ENCODE measurements at places on chromosomes 6 and 20. TPM values are rescaled to one million over a fixed set of nuclear protein-coding genes. Genes with fewer than 3 reads are reported as not detected.

Gene METTL24
- total RNA-seq, result 0.39 TPM

DNA sequence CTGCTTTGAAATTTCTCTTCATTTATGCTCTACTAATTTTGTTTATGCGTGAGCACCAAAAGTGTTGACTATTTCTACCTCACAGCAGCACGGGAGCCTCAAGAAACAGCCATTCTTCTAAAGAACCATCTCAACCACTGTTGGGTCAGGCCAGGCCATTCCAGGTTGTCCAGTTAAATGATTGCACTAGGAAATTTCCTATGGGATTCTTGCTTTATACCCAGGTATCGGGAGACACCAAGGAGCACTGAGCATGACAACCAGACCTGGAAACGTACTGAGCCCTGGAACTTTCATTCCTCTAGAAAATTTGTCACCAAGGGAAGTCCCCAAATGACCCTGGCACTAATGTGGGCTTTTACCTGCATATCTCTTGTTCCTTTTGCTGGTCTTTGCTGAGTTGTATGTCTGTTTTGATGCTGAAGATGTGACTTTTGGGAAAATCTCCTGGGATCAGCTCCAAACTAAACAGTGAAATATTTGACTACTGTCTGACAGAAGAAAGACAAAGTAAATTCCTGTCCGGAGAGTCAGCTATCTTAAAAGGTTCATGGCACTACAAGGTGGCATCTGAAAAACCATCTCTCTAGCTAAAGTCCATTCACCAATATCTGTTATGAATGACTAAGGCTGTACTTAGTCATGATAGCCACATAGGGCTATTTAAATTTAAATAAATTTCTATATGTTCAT, 70.5 kb downstream of the SNAP25 start:
- H3K4me1 ChIP-seq, result no peaks in the 10 kb centered on the region
- no peaks in the 10 kb centered on the region for H3K27me3 ChIP-seq
- H3K36me3 ChIP-seq, result no peaks in the 10 kb centered on the region
- no peak overlapping the region for H3K4me3 ChIP-seq
- no peak overlapping the region for H3K27ac ChIP-seq
- no peak for DNase-seq

Gene SLC13A3
- 0.36 TPM for total RNA-seq

DNA sequence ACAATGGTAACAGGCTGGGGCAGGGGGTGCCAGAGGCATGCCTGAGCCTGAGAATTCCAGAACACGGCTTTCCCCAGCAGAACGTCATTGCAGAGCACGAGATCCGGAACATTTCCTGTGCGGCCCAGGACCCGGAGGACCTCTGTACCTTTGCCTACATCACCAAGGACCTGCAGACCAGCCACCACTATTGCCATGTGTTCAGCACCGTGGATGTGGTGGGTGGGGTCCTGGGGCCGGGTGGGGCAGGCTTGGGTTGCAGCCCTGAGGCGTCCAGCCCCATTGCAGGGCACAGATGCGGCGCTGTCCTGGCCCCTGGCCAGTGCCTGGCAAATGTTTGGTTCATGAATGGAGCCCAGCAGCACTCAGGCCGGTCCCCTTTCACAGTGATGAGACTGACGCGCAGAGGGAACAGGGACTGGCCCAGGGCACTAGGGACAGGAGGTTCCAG, 57.1 kb downstream of the TCP11 start:
- no peaks in the 10 kb centered on the region for H3K4me1 ChIP-seq
- H3K4me3 ChIP-seq, result no peak overlapping the region
- DNase-seq, result no peak
- H3K36me3 ChIP-seq, result peaks cover 12% of the 10 kb centered on the region

- H3K4me3 ChIP-seq, result no peak overlapping the region
- H3K4me1 ChIP-seq, result no peaks in the 10 kb centered on the region
- H3K36me3 ChIP-seq, result no peaks in the 10 kb centered on the region
- DNase-seq, result no peak
- H3K27ac ChIP-seq, result no peak overlapping the region
- no peaks in the 10 kb centered on the region for H3K27me3 ChIP-seq
Measured at GRCh38 chr6:156471000-156471399, 306.2 kb upstream of the ARID1B start.

- H3K4me3 ChIP-seq, result no peak within 1 kb of the TSS
- H3K27me3 ChIP-seq, result no peaks in the 10 kb centered on the region
- DNase-seq, result no peak
- no peaks in the 10 kb centered on the region for H3K4me1 ChIP-seq
- no peak within 1 kb of the TSS for H3K27ac ChIP-seq
Measured at GRCh38 chr20:13990465-13990864, at the start of gene SEL1L2. TSS of gene SEL1L2 (minus strand) at chr20:13990614. CDS start at chr20:13990534, 80 bp downstream.

DNA sequence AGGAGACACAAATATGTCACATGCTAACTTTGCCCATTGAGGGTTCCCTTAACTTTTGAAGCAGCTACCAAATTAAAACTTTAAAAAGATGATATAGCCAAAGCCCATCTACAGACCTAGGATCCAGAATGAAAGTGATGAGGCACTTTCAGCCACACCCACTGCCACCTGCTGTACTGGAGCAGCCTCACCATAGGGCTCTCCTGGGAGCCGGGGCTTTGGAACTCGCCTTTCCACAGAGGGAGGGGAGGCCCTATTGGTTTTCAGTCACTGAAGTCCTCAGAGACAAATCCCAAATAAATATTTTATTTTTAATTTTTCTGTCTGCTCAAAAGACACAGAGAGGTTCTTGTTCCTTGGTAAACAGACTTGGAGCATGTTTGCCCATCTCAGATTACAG, 238.1 kb upstream of the TAB2 start:
- H3K4me3 ChIP-seq, result no peak overlapping the region
- H3K27me3 ChIP-seq, result no peaks in the 10 kb centered on the region

Gene CPXM1
- not detected for total RNA-seq

- no peaks in the 10 kb centered on the region for H3K4me1 ChIP-seq
- no peak overlapping the region for H3K27ac ChIP-seq
- H3K36me3 ChIP-seq, result no peaks in the 10 kb centered on the region
- no peaks in the 10 kb centered on the region for H3K27me3 ChIP-seq
- no peak for DNase-seq
Measured at GRCh38 chr6:1285956-1286355, 25.9 kb upstream of the FOXQ1 start.

GRCh38 chr6:165060720-165061119, 248.7 kb downstream of the C6orf118 start:
- DNase-seq, result no peak
- H3K27ac ChIP-seq, result no peak overlapping the region
- H3K36me3 ChIP-seq, result no peaks in the 10 kb centered on the region
- H3K4me1 ChIP-seq, result no peaks in the 10 kb centered on the region
- no peak overlapping the region for H3K4me3 ChIP-seq

Gene PROKR2
- not detected for total RNA-seq

Gene KPNA5
- total RNA-seq, result 61.8 TPM

- no peak overlapping the region for H3K27ac ChIP-seq
- DNase-seq, result no peak
- H3K36me3 ChIP-seq, result no peaks in the 10 kb centered on the region
- H3K4me3 ChIP-seq, result no peak overlapping the region
- H3K27me3 ChIP-seq, result no peaks in the 10 kb centered on the region
Measured at GRCh38 chr6:38783443-38784228, 68.5 kb downstream of the DNAH8 start.

Gene SRMS
- not detected for total RNA-seq

- no peak overlapping the region for H3K4me3 ChIP-seq
- H3K27me3 ChIP-seq, result no peaks in the 10 kb centered on the region
- H3K36me3 ChIP-seq, result no peaks in the 10 kb centered on the region
- no peak overlapping the region for H3K27ac ChIP-seq
- H3K4me1 ChIP-seq, result no peaks in the 10 kb centered on the region
Measured at GRCh38 chr6:20160541-20161283, 51.6 kb downstream of the MBOAT1 start.

Gene ANGPT4
- total RNA-seq, result not detected

Gene DEFB113
- not detected for total RNA-seq

GRCh38 chr20:32792316-32792715, 27.4 kb upstream of the MAPRE1 start:
- H3K36me3 ChIP-seq, result no peaks in the 10 kb centered on the region
- H3K27me3 ChIP-seq, result no peaks in the 10 kb centered on the region
- H3K4me1 ChIP-seq, result peaks cover 61% of the 10 kb centered on the region
- DNase-seq, result peak; percentile 29

- no peaks in the 10 kb centered on the region for H3K27me3 ChIP-seq
- H3K36me3 ChIP-seq, result no peaks in the 10 kb centered on the region
- no peak overlapping the region for H3K27ac ChIP-seq
- no peaks in the 10 kb centered on the region for H3K4me1 ChIP-seq
Measured at GRCh38 chr20:44776980-44777379, 31.3 kb downstream of the KCNK15 start.

- H3K4me1 ChIP-seq, result no peaks in the 10 kb centered on the region
- no peak overlapping the region for H3K4me3 ChIP-seq
- no peak for DNase-seq
- no peaks in the 10 kb centered on the region for H3K27me3 ChIP-seq
- H3K36me3 ChIP-seq, result no peaks in the 10 kb centered on the region
- no peak overlapping the region for H3K27ac ChIP-seq
Measured at GRCh38 chr20:10603971-10604864, 69.6 kb downstream of the JAG1 start.

DNA sequence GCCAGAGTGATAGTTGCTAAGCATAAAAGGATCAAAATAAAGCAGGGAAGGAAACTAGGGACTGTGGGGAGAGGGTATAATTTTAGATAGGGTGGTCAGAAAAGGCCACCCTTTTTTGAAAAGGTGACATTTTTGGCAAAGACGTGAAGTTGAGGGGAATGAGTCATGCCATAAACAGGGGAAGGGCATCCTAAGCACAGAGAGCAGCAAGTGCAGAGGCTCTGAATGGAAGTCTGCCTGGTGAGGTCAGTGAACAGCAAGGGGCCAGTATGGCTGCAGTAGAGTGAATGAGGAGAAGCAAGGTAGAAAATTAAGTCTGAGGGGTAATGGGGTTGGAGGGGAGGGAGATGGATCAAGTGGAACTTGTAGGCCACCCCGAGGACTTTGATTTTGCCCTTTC, 2.4 kb downstream of the KLC4 start:
- peaks cover 6% of the 10 kb centered on the region for H3K36me3 ChIP-seq
- H3K4me1 ChIP-seq, result peaks cover 22% of the 10 kb centered on the region
- H3K27me3 ChIP-seq, result no peaks in the 10 kb centered on the region
- no peak overlapping the region for H3K27ac ChIP-seq
- no peak overlapping the region for H3K4me3 ChIP-seq

- H3K27ac ChIP-seq, result no peak overlapping the region
- H3K4me1 ChIP-seq, result no peaks in the 10 kb centered on the region
- no peak for DNase-seq
- no peak overlapping the region for H3K4me3 ChIP-seq
- no peaks in the 10 kb centered on the region for H3K27me3 ChIP-seq
Measured at GRCh38 chr6:63321821-63322220, 2.0 kb upstream of the LGSN start.

Gene RPS6KA2
- 9.7 TPM for total RNA-seq

Gene PACRG
- total RNA-seq, result 0.81 TPM

DNA sequence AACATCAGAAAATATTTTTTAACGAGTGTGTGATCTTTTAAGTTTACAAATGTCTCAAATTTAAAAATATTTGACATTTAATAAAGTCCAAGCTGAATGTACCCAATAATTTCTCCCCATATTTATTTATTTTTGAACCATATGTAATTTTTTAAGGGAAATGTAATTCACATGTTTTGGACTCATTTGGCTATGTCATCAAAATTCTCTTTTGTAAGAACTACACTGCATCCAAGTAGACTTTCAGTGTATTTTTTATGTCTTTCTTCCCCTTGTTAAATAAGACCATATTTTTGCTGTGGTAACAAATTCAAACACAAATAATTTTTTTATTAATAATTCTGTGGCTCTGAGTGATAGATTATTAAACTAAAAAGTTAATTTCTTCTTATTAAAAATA, 365.2 kb downstream of the CD109 start:
- no peaks in the 10 kb centered on the region for H3K36me3 ChIP-seq
- no peaks in the 10 kb centered on the region for H3K4me1 ChIP-seq
- no peaks in the 10 kb centered on the region for H3K27me3 ChIP-seq
- no peak overlapping the region for H3K4me3 ChIP-seq
- no peak for DNase-seq

- H3K27ac ChIP-seq, result no peak overlapping the region
- no peaks in the 10 kb centered on the region for H3K36me3 ChIP-seq
- no peak overlapping the region for H3K4me3 ChIP-seq
- no peaks in the 10 kb centered on the region for H3K4me1 ChIP-seq
- no peaks in the 10 kb centered on the region for H3K27me3 ChIP-seq
- DNase-seq, result no peak
Measured at GRCh38 chr20:22757424-22758183, 173.2 kb upstream of the FOXA2 start.

GRCh38 chr6:108200186-108200585, 34.4 kb downstream of the NR2E1 start:
- H3K4me3 ChIP-seq, result no peak overlapping the region
- H3K27ac ChIP-seq, result no peak overlapping the region
- H3K27me3 ChIP-seq, result no peaks in the 10 kb centered on the region
- H3K4me1 ChIP-seq, result no peaks in the 10 kb centered on the region
- no peaks in the 10 kb centered on the region for H3K36me3 ChIP-seq
- no peak for DNase-seq

DNA sequence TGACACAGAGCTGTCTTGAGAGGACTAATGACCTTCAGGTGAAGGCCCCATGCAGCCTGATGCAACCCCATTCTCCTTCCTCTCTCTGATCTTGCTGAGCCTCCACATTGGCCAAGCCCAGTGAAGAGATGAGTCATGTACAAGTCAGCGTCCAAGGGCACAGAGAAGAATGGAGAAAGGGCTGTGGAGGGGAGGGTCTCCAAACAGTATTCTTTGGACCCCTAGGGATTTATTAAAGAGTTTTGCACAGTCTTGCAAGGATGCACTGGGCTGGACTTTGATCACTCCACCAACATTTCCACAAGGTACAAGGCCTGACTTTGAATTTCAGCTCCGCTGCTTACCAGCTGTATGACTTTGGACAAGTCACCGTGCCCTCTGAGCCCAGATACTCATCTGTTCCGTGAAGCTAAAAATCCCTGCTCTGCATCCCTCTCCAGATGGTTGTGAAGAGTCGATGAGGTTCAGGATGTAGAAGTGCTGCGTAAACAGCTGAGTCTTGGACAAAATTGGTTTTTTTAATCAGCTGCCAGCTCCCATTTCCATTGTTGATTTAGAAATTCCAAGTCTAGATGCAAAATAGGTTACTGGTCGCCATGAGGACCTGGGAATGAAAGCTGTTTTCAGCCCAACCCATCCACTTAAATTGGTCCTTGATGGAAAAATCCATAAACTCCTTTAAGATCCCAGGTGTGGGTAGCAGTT, 14.1 kb upstream of the KCNG1 start:
- H3K27ac ChIP-seq, result no peak overlapping the region
- no peaks in the 10 kb centered on the region for H3K4me1 ChIP-seq
- no peaks in the 10 kb centered on the region for H3K27me3 ChIP-seq
- H3K36me3 ChIP-seq, result no peaks in the 10 kb centered on the region
- no peak overlapping the region for H3K4me3 ChIP-seq

GRCh38 chr6:168873278-168874190, 380.1 kb downstream of the THBS2 start:
- no peaks in the 10 kb centered on the region for H3K36me3 ChIP-seq
- no peak for DNase-seq
- H3K4me1 ChIP-seq, result no peaks in the 10 kb centered on the region
- H3K27me3 ChIP-seq, result no peaks in the 10 kb centered on the region

Gene ATP6V1G2
- 6.0 TPM for total RNA-seq

- peaks cover 33% of the 10 kb centered on the region for H3K4me1 ChIP-seq
- H3K27ac ChIP-seq, result peak within 1 kb of the TSS; percentile 82
- H3K4me3 ChIP-seq, result peak within 1 kb of the TSS; percentile 65
- DNase-seq, result no peak
- no peaks in the 10 kb centered on the region for H3K27me3 ChIP-seq
Measured at GRCh38 chr20:33662172-33662571, at the start of gene C20orf144. TSS of gene C20orf144 (plus strand) at chr20:33662327. CDS start at chr20:33662346, 19 bp downstream.

GRCh38 chr6:138086573-138087196, 20.5 kb downstream of the PERP start:
- no peaks in the 10 kb centered on the region for H3K36me3 ChIP-seq
- H3K4me1 ChIP-seq, result no peaks in the 10 kb centered on the region
- H3K27ac ChIP-seq, result no peak overlapping the region
- DNase-seq, result no peak

Data from CD4-positive, alpha-beta memory T cell (primary cell).